ENCODE measurements at places on chromosomes 3 and 15.

GRCh38 chr3:149023951-149024350 is 32.6 kb downstream of the GYG1 start:
- DNase-seq: no peak

DNA sequence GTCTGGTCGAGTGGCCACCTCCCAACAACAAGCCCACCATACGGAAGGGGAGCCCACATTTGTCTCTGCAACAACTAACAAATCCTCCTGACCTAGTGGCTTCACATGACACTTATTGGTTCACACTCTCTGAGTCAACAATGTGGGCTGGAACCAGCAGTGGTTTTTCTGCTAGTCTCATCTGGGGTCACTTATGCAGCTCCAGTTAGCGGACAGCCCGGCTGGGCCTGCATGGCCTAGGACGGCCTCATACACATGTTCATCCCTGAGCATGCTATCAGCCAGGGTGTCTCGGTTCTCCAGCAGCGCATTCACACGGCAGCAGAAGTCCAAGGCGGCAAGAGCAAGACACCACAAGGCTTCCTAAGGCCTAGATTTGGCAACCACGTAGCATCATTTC is 281.7 kb downstream of the XXYLT1 start:
- no peak for DNase-seq

GRCh38 chr3:158663246-158663645 is 9.2 kb downstream of the LXN start:
- DNase-seq: no peak

DNA sequence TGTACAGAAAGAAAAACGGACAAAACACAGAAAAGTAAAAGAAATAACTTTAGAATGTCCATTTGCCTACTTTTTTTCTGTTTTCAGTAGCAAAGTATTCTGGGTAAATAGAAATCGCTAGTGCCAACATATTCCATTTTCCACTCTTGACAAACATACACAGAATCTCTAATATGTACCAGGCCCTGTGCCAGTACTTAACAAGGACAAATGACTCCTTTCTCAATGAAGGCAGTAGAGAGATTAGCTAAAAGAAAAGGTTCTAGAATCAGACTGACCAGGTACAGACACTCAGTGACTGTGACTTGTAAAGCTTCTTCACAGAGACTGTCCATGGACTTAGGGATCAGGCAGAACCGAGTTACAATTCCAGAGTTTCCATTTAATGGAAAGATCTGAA is 165.8 kb upstream of the STAC start:
- no peak for DNase-seq

DNA sequence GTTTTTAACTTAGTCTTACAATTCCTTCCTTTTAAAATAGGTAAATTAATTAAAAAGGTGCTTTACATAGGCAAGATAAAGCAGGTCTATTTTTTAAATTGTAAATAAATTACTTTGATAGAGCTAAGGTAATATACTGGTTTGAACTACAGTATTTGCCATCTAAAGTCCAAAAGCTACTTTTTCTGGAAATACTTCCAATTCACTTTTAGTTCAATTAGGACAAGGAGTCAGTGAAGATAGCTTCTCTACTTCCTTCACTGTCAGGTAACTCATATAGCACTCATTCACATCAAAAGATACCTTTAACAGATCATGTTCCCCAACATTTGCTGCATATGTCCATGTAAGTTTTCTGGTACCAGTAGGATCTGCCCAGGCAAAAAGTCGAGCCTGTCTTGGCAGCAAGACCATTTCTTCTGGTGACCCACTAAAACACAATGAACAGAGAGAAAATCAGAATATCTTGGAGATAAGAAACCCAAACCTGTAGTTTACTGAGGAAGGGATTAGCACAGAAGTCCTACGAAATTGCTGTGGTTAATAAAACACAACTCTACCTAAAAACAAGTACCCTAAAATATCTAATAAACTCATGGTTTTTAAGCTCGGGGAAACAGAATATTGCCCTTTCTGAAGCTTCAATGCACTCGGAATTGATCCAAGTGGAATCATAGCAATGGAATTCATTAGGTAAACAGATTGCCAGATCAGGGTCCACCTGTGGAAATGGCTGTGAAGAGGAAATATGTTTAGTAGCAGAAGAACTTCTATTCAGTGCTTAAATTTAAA is 153.1 kb downstream of the VPS13C start:
- DNase-seq: no peak

GRCh38 chr3:195906865-195907683 is 1.3 kb downstream of the TNK2 start:
- peak; percentile 42 for DNase-seq

- no peak for DNase-seq
Observed at GRCh38 chr3:95710684-95711083, 1103.7 kb upstream of the EPHA6 start.

DNA sequence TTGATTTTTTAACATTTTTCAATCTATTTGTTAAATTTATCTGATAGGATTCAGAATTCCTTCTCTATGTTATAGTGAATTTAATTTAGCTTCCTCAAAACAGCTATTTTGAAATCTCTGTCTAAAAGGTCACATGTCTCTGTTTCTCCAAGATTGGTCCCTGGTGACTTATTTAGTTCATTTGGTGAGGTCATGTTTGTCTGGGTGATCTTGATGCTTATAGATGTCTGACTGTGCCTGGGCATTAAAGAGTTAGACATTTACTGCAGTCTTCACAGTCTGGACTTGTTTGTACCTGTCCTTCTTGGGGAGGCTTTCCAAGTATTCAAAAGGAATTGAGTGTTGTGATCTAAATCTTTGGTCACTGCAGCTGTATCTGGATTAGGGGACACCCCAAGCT is 169.5 kb upstream of the C2CD4B start:
- DNase-seq: no peak

- DNase-seq: no peak
Observed at GRCh38 chr3:88032245-88032644, 26.6 kb downstream of the CGGBP1 start.

- no peak for DNase-seq
Observed at GRCh38 chr3:85567071-85567676, 608.4 kb downstream of the CADM2 start.

DNA sequence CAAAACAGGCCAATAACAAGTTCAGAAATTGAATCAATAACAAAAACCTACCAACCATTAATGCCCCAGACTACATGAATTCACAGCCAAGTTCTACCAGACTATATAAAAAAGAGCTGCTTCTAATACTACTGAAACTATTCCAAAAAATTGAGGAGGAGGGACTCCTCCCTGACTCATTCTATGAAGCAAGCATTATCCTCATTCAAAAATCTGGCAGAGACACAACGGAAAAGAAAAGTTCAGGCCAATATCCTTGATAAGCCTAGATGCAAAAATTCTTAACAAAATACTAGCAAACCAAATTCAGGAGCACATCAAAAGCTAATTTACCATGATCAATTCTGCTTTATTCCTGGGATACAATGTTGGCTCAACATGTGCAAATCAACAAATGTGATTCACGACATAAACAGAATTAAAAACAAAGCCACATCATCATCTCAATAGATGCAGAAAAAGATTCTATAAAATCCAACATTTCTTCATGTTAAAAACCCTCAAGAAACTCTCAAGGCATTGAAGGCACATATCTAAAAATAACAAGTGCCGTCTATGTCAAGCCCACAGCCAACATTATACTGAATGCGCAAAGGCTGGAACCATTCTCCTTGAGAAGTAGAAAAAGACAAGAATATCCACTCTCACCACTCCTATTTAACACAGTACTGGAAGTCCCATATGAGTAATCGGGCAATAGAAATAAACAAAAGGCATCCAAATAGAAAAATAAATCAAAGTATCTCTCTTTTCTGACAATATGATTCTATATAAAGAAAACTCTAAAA is 573.6 kb upstream of the GRM7 start:
- no peak for DNase-seq

DNA sequence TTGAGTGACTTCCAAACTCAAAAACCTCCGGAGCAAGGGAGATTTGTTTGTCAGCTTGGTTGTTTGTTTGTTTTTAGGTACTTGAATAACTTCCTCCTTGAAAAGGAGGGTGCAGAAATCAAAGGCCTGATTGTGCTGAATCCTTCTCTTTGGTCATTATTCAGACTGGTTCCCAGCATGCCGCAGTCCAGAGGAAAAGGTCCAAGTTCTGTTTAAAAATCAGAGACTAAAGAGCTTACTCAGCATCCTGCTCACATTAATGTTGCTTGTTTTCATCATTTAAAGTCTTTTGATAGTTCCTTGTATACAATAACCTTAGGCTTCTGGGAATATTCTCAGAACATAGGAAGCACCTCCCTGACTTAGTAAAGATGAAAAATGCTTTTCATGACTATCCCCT is 982 bp upstream of the SCG3 start:
- DNase-seq: no peak

- no peak for DNase-seq
Observed at GRCh38 chr3:10556312-10556711, 50.9 kb upstream of the ATP2B2 start.

- DNase-seq: no peak
Observed at GRCh38 chr3:161548301-161548700, 51.7 kb downstream of the OTOL1 start.

DNA sequence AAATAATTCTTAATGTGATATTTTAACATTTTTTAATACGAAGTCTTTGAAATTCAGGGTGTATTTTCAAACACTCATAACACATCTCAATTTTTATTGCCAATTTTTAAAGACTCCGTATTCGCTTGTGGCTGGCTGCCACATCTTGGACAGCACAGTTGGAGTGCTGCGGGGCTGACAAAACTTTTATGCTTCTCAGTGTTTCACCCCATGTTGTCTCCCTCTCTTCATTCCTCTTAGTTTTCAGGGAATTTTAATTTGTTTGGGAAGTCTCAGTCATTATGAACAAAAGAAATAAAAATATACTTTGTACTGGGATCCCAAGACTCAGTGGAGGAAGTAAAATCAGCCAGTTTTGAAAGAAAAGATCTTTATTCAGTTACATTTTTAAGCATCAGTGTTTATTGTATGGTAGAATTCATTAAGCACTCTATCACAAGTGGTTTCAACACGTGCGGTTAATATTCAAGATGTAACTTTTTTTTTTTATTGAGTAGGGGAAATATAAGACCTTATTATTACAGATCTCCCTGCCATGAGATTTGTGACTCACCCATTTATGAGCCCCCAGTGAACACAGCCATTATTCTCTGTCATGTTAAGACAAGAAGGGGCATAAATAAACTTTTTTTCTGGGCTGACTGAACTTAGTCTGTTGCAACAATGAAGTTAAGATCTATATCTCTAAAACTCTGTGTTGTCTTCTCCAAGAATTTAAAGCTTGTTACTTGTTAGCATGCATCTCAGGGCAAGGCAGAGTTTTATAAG is 26.8 kb downstream of the KAT2B start:
- DNase-seq: no peak

DNA sequence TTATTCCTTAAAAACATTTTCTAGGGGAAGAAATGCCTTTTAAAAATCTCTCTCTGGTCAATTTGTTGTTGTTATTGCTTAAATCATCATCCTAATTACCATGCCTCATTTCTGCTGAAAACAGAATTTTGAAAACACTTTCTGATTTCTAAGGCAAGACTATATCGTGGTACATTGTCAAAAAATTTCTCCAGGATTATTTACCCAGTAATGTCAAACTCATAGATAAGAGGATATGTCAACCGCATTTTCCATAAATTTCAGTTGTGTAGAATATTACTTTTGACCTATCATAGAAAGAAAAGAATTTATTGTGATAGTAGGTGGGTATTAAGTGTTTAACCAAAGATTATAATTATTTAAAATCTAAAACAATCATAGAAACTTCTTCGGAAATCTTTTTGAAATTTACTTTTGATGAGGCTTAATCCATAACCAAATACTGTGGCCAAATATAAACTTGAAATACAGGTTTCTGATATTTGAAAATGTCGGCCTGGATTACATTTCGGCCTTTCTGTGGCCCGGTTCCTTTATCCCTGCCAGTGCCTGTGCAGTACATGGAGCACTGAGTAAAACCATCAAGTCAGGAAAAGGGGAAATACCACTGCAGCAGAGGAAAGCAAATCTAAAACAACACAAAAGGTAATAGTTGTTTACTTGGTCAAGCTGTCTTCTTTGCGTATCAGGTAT is 173.4 kb downstream of the MYRIP start:
- DNase-seq: no peak

DNA sequence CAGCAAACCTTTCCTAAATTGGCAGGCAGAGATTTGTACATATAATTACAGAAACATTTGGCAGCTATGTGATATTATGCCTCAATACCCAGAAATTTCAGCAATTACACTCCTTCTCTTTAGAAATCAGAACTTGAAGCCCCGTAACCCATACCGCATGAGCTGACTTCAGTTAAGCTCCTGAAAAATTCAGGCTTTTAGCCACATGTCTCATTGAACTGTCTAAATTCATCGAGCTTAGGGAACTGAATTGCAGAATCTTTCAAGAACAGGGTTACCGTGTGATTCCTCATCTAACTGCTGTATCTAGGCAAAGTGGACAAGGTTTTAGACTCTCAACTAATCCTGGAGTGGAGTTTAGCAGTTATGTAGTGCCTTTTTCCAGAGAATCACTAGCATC is 333.0 kb downstream of the EPHA3 start:
- no peak for DNase-seq

Data from stimulated activated CD8-positive, alpha-beta memory T cell treated with anti-CD3 and anti-CD28 coated beads, Interleukin-4, amount 100 ng/mL, for 1 hour (primary cell).